ENCODE measurements at places on chromosomes 12 and 14.

GRCh38 chr14:94011795-94012194, 14.3 kb upstream of the OTUB2 start:
- DNase-seq: peak; percentile 62

GRCh38 chr14:83870546-83871270, 1659.2 kb upstream of the FLRT2 start:
- no peak for DNase-seq

DNA sequence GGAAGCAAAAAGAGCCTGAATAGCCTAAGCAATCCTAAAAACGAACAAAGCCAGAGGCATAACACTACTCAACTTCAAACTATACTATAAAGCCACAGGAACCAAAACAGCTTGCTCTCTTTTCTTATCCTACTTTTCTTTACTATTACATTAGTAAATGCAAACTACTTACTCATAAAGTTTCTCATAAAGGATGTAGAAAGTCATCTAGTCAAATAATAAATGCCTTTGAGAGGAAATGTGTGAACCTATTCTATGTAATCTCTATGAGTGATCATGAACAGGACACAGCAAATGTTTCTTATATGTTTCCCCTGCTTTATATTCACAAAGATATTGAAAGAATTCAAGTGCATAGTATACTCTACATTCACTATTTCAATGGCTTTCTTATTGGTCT, 176.9 kb upstream of the MDGA2 start:
- no peak for DNase-seq

- DNase-seq: no peak
Observed at GRCh38 chr12:57225680-57226210, 3.8 kb upstream of the SHMT2 start.

DNA sequence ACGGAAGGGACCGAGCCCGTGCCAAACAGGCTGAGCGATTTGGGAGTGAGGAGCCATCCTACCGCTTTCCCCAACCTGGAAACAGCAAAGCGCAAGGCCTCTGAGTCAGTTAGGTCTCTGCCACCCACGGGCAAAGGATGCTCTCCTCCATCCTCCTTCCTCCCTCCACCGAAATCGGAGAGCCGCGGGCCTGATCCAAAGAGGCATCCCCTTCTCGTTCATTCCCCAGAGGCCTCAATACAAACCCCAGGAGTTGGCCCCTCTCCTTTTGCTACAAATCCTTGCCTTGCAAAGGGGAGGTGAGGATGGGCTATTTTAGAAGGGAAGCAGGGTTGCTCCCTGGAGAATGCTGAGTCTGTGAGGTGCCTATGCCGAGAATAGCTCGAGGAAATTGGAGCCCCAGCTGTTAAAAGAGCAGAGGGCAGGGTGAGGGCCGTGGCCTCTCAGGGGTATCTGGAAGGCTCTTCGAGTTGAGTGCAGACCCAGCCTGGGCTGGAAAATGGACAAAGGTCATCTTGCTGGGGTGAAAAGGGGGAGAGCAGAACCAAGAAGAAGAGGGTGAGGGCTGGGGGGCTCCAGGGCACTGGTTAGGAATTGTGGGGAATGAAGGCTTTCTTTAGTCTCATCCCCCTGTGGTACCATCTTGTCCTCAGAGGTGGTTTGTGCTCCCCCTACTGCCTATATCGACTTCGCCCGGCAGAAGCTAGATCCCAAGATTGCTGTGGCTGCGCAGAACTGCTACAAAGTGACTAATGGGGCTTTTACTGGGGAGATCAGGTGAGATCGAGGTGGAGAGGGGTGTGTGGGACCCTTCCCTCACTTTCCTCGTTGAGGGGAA, 1.1 kb downstream of the TPI1 start:
- DNase-seq: no peak

DNA sequence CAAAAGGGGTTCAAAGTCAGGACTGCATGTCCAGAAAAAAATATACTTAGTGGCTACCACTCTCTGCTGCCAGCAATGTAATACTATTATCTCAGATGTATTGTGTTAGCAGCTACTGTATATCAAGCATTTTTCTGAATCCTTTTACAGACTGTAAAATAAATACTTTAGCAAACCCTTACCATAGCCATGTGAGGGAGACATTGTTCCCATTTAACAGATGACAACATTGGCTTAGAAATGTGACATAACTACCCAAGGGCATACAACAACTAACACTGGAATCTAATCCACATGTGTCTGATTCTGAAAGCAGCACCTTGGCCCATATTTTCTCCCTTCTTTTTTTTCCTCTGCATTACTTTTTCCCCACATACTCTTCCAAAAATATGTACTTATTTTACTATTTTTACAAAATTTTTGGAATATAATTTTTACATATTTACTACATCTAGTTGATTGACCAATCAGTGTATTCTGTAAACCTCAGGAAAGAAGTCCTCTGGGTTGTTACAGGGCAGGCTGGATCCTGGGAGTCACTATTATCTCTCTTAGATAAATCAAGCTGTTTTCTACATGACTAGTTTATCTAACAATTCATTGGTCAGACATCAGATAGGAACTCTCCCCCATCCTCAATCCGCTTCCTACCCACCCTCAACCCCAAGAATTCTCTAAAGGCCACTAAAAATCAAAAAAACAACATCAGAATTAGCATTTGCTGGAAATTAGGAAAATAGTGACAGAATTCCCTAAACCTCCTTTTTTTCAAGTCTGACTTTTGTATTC, 154.1 kb downstream of the BTG1 start:
- DNase-seq: no peak

- DNase-seq: no peak
Observed at GRCh38 chr14:92917041-92917940, 5.7 kb upstream of the CHGA start.

GRCh38 chr14:65303190-65303898, 109.2 kb upstream of the FUT8 start:
- peak; percentile 44 for DNase-seq

DNA sequence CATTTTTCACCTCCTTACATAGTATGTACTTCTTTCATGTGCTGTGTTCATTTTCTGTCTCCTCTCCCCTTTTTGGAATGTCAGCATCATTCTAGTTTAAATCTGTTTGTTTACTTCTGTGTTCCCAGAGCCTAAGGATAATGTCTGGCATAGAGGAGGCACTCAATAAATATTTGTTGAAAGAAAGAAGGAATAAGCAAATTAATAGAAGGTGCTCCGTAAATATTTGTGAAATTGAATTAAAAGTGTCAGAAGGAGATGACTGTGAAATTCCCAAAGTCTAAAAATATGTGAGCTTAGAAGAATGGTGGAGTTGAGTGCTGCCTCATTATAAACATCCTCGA, 3.3 kb upstream of the CDKN1B start:
- no peak for DNase-seq

DNA sequence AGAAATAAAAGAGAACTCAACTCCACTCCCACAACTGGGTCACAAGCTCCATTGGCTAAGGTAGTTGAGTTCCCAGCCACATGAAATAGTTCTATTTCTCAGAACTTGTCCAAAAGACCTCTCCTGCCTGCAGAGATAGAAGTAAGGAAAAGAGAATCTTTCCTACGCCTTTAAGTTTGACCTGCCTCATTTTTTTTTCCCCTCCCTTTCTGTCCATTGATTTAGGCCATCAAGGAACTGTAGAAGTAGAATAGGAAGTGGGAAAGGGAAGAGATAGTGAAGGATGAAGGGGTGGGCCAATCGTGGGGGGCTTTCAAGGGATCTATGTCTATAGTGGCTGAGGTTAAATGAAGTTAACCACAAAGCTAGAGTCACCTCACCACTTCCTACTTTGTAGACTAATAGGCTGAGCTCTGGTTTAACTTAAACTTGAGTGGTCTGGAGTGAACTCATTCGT, 13.9 kb upstream of the NUDT4 start:
- no peak for DNase-seq

DNA sequence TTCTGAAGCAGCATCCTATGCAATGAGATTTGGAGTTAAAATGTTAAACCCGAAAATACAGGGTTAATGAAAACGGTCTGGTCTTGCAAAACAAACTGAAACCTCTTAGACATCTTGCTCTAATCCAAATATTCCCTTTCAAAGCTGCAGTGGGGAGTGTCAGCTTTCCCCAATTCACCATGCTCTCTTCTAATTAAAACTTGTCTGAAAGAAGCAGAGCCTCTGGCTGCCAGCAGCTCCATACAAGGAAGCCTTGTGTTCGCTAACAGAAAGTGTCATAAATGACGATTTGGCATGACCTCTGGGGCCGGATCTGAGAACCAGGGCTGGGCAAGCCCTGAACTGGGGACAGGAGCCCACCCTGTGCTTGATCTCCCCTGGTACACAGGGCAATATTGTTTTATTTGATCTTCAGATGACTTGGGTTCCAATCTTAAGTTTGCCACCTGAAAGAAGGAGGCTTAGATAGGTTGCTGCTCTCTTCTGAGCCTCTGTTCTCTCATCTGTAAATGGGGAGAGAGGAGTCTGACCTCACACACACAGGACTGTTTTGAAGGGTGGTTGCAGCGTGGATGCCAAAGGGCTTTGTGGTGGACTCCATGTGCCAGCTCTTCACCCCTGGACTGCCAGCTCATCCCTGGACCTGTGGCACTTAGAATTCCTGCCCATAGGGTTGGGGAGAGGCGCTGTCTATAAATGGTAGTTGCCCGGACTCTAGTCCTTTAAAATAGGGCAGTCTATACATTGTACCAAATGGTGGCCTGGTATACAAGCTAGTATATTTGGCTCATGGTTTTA, 7.8 kb downstream of the KMT5A start:
- no peak for DNase-seq

DNA sequence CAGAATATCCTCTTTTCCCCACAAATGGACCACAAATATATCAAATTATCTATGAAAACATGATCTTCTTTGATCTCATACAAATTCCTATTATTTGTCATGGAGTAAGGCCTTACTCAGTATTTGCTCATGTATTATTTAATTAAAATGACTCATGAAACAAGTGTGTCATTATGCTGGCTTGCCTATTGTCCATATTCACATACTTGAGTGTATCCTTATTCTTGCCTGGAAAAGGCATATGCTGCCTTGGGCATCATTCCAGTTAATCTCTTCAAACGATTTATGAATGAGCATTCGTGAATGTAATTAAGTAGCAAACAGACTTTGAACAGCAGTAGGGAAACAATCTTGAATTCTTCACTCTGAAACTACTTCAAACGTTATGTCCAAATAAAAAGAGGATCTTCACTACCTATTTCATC, 22.6 kb upstream of the SNRPF start:
- DNase-seq: peak; percentile 28

DNA sequence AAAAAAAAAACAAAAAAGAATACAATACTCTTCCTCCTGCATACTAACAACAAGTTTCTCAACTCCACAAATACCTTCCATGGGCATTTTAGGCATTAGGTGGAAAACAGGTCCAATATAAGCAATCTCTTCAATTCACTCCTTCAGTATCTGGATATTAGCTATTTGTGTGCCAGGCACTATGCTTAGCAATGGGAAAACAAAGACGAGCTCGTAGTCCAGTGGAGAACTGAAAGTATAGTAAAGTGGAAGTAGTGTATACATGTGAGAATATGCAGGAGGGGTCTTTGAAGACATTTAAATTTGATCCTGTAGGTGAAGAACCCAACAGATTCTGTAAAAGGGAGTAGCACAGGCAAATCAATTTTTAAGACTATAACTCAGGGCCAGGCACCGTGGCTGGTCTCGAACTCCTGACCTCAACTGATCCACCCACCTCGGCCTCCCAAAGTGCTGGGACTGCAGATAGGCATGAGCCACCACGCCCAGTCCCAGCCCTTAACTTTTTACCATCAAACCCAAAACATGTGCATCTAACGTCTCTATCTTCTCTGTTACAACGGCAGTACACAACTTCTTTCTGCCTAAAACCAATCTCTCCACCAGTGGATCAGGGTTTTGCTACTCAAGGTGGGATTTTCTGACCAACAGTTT, 10.6 kb downstream of the HECTD1 start:
- DNase-seq: no peak

DNA sequence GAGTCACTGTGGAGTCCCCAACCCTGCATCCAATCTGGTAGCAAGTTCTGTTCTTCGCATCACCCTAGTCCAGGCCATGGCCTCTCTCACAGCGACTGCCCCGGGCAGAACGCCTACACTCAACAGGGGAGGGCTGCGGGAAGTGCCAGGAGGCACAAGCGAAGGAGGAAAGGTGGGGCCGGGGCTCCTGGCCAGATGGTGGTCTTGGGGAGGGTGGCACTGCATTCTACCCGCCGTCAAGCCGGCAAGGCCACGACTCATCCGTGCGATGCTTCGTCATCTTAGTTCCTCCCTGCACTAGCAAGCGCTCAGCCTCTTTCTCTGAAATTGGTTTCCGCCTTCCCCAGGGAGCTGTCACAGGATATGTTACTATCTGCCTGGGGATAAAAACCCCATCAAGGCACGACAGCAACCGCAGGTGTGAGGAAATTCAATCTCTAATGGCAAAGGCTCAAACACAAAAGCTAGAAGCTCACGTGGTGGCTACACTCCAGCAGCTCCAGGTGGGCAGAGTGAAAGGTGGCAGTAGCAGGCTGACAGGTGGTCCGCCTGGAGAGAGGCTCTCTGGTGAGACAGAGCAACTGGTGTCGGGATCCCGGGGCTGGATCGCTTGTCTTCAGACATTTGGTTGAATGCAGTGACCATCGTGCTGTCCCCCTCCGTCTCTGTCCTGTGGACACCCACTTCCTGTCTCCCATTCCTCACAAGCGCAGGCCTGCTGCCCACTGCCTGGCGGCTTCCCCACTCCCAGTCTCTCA, 34.1 kb downstream of the ACADS start:
- DNase-seq: no peak

GRCh38 chr14:60977847-60978246, 3.0 kb downstream of the TRMT5 start:
- DNase-seq: no peak

GRCh38 chr14:68418174-68419118, 374.4 kb downstream of the ZFP36L1 start:
- no peak for DNase-seq

DNA sequence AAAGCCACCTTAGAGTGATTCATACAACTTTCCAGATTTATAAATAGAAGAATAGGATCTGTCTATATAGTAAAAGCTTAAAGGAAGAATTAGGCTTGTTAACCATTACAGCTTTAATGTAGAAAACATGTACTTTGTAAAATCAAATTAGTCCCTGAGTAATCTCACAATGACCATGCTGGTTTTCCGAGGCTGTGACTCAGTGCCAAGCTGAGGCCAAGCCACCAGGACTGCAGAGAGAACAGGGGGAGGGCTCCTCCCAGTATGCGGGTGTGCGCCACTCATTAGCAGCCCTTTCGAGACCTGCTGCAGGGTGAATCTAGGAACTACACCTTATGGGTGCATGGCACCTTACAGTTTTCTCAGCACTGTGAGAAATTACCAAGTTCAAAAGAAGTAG, 167.0 kb downstream of the EFCAB11 start:
- DNase-seq: peak; percentile 21

GRCh38 chr12:52402873-52403540, 3.1 kb downstream of the KRT82 start:
- no peak for DNase-seq

GRCh38 chr12:46367351-46368029, 5.1 kb downstream of the SLC38A2 start:
- no peak for DNase-seq
